ENCODE measurements at places on chromosomes 11 and 22.

DNA sequence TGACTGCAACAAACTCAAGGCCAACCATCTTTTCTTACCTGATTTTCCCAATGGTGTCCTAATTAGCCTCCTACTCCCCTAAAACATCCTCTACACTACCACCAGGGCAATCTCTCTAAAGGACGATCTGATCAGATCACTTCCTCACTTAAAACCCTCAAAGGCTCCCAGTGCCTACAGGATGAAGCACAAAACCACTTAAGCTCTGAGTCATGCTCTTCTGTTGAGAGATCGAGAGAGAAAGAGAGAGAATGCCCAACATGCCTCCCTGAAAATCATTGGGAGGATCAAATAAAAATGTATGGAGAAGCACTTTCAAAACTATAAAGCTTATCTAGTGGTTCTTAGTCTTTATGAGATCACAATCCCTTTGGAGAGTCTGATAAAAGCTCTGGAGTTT is 171.1 kb downstream of the CADM1 start:
- DNase-seq: peak; percentile 5

DNA sequence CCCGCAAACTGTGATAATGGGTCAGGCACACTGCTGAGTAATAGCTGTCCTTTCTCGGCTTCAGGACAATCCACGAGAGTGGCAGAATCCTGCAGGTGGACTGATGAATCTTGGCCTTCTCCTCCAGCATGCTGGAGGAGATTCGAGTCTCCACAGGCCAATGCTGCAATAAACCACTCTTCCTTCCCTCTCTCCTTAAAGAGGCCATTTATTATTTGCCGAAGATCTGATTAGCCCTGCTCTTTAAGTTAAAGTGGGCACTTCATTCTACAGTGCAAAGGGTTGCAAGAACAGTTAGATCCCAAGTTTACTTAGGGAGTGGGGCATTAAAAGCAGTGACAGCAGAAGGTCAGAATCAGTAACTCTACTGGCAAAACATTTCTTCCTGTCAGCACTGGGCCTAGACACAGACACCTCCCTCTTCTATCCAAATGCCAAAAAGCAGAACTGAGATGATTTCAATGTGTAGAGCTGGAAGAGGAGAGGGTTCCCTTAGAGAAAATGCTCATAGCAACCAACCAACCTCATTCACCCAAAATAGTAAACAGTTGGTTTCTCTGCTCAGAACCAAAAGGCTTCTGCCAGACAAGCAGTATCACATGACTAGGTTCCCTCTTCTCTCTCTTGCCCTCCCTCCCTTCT is 121.7 kb downstream of the SGSM3 start:
- DNase-seq: peak; percentile 87

GRCh38 chr11:35815556-35816315 is 128.1 kb upstream of the LDLRAD3 start:
- no peak for DNase-seq

DNA sequence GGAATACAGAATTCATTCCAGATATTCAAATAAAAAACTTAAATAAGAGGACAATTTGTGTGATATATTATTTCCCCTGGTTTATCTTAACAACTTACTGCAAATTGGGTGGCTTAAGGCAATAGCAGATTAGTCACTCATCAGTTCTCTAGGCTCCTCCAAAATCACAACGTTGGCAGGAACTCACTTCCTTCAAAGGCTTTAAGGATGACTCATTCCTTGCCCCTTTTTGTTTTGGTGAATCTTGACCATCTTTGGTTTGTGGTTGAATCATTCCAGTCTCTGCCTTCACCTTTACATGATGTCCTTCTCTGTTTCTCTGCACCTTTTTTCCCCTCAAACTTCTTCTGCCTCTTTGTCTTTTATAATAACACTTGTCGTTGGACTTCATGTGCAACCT is 3.4 kb downstream of the OR10AG1 start:
- no peak for DNase-seq

GRCh38 chr11:103907136-103907535 is 129.3 kb upstream of the DDI1 start:
- no peak for DNase-seq

- DNase-seq: no peak
These were observed 561.0 kb downstream of the INSC start for GRCh38 chr11:15675683-15676082.

GRCh38 chr11:75277211-75277805 is 36.7 kb downstream of the TPBGL start:
- no peak for DNase-seq

DNA sequence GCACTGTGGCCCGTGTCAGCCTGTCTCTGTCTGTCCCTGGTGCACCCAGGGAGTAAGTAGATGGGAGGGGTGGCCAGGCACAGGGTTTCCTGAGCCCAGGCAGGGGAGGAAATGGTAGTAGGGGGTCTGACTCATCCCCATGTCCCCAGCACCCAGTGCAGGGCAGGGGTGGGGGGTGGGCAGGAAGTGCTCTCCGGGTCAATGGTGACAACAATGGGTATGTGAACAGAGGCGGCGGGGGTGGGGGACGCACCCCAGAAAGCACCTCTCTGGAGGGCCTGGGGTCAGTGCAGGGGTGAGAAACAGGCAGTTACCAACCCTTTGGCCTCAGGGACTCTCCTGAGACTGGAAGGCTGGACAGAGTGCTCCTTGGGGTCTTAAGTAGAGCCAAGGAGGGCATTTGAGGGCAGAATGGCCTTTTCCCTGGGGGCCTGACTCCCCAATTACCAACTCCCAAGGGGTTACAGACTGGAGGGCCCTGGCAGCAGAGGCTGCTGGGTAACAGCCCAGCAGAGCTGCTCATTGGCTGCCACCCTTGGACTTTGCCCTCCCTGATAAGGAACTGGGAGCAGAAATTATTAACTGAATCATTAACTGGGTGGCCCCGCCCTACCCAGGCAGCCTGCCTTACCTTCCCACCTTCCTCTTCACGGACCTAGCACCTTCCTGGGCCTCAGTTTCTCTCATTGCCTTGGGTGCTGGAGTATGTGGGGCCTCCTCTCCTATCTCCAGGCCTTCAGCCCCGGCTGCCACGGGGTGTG is 4.2 kb downstream of the MYRF start:
- peak; percentile 55 for DNase-seq
